NCI-H1092 treated with DMSO at 0.1 percent for 48 hours (cell line): ENCODE measurements at places on chromosomes 1 and 21.
A peak's percentile ranks its signal among the peaks of the same experiment; 100 is the strongest.

GRCh38 chr1:145975216-145975615 is 10.7 kb downstream of the POLR3GL start:
- no peak for DNase-seq

DNA sequence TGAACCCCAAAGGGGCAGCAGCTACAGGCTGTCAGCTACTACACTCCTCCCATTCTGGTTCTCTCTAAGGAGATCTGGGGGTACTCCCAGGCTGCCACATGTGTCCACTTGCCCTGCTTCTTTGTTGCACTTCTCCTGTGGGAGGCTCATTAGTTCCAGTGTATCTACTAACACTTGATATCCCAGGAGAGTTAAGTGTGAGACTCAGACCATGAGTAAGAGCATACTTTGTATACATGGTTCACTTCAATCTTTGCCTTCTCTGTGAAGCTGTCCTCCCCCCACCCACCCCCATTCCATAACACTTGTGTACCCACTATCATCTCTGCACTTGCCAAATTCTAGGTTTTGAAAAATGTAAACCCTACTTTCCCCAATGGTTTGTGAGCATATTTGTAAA is 34.9 kb upstream of the GADD45A start:
- DNase-seq, result no peak

GRCh38 chr1:84478876-84479868 is at the start of gene RPF1:
TSS of gene RPF1 (plus strand) at chr1:84479266. CDS start at chr1:84479282, 16 bp downstream.
- peak; percentile 87 for DNase-seq

- no peak for DNase-seq
Observed at GRCh38 chr21:20646431-20647165, 351.6 kb upstream of the NCAM2 start.

- no peak for DNase-seq
Observed at GRCh38 chr1:67874501-67875111, 41.3 kb upstream of the GNG12 start.

DNA sequence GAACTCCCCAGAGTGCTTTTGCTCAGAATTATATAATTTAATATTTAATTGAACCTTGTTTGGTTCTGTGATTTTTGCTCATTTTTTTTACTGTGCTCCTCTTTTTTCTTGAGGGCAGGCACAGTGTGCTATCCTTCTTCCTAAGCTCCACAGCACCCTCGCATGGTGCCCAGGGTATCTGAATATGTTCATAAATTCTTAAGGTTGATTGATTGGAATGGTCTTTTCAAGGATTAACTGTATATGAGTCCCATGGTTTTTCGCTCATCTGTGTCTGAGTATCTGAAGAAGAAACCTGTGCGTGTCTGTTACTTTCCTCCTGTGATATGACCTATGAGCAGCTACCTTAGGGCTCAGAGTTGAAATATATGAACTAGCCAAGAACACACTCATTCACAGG is 393.7 kb downstream of the HLX start:
- DNase-seq, result peak; percentile 47

DNA sequence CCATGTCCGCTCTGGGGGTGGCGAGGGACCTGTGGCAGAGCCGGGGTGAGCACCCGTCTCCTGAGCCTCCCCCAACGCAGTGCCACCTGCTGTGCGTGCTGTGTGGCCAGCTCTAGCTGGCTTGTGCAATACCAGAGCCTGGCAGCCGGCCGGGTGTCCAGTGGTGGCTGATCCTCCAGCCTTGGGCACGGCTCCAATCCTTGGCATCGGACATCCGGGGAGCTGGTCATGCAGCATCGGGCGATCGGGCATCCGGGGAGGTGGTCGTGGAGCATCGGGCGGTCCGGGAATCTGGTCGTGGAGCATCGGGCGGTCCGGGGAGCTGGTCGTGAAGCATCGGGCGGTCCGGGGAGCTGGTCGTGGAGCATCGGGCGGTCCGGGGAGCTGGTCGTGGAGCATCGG is 8.1 kb downstream of the SLX9 start:
- DNase-seq, result no peak

GRCh38 chr21:36790616-36791015 is 91.7 kb downstream of the SIM2 start:
- DNase-seq, result peak; percentile 29

DNA sequence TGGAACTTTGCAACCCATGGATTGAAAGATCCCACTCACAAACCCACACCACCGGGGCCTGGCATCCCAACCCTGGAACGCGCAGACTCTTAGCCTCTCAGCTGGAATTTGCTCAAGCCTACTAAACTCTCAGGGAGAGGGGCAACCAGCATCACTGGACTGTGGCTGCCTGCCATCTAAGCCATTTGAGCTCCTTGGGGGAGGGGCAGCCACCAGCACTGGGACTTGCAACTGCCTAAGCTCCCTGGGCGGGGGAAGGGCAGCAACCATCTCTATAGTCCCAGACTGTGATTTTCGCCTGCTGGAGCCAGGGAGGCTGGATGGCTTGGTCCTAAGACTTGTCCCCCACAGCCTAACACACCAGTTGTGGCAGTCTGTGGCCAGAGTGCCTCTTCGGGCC is 122.3 kb downstream of the SNX7 start:
- no peak for DNase-seq

DNA sequence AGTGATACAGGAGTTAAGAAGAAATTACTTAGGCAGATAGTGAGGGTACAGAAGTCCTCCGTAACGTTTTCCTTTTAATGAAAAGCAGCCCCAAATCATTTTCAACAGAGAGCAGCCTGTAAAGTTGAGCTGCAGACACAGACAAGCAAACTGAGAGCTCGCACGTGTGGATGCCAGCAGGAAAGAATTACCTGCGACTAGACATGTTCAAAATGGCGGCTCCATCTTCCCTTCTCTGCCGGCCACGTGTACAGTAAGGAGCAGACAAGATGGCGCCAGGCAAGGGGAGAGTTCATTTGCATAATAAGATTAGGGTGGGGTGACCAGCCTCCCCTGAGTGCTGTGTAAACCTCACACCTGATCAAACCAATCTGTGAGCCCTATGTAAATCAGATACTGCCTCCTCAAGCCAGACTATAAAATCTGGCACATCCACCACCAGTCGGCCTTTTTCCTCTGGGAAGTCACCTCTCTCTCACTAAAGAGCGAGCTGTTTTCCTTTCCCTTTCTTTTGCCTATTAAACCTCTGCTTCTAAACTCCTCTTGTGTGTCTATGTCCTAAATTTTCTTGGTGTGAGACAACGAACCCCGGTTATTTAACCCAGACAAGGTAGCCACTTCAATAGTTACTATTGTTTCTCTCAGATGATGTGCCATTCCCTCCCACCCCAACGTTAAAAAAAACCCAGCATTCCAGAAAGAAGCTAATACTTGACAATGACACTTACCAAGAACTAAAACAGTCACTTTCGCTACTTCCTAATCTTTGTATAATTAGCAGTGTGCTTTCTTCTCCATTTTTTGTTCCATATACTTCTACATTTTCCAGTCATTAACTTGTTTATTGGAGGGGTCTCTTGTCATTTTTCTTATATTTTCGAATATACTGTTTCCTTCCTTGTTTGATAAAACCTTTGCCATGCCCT is 27.4 kb downstream of the DUSP10 start:
- DNase-seq, result no peak
